Activated CD4-positive, alpha-beta memory T cell treated with anti-CD3 and anti-CD28 coated beads for 36 hours (primary cell): ENCODE measurements at places on chromosomes 5 and 9. TPM values are rescaled to one million over a fixed set of nuclear protein-coding genes. Genes with fewer than 3 reads are reported as not detected.

The ARHGAP26 gene
- total RNA-seq: 16.9 TPM

The DNM1 gene
- 1.1 TPM for total RNA-seq

The SH2D3C gene
- 35.3 TPM for total RNA-seq

The KCNV2 gene
- total RNA-seq: not detected

The HMCN2 gene
- not detected for total RNA-seq

The LVRN gene
- total RNA-seq: not detected

The HNRNPH1 gene
- total RNA-seq: 611 TPM

GRCh38 chr5:15834596-15835245 lies 334.7 kb downstream of the FBXL7 start:
- H3K4me1 ChIP-seq: no peaks in the 10 kb centered on the region
- DNase-seq: no peak
- no peak overlapping the region for H3K27ac ChIP-seq
- H3K27me3 ChIP-seq: no peaks in the 10 kb centered on the region
- no peaks in the 10 kb centered on the region for H3K36me3 ChIP-seq
- no peak overlapping the region for H3K4me3 ChIP-seq

DNA sequence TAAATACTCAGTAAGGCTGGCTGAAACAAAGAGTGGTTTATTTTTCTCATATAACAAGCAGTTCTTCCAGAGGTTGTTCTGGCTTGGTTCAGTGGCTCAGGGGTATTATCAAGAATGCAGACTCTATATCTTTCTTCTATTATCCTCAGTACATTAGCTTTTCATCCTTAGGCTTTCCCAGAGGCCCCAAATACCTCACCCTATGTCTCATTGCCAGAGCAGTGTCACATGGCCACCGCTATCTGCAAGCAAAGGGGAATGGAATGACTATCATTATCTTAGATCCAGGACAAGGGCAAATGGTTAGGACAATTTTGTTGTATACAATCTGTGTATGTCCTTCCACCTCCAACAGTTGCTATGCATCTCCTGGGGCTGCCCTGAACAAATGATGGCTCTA lies 69.0 kb upstream of the SNX2 start:
- no peak overlapping the region for H3K4me3 ChIP-seq
- H3K36me3 ChIP-seq: no peaks in the 10 kb centered on the region
- no peaks in the 10 kb centered on the region for H3K4me1 ChIP-seq
- DNase-seq: no peak
- H3K27me3 ChIP-seq: peaks cover 5% of the 10 kb centered on the region
- no peak overlapping the region for H3K27ac ChIP-seq

- peak; percentile 63 for DNase-seq
- H3K27me3 ChIP-seq: peaks cover 68% of the 10 kb centered on the region
- H3K27ac ChIP-seq: no peak overlapping the region
- H3K4me3 ChIP-seq: no peak overlapping the region
Measured at GRCh38 chr5:1666812-1667588, 132.6 kb downstream of the MRPL36 start.

GRCh38 chr9:114643001-114643400 lies 14.6 kb downstream of the TEX53 start:
- peaks cover 5% of the 10 kb centered on the region for H3K4me1 ChIP-seq
- H3K4me3 ChIP-seq: no peak overlapping the region
- no peaks in the 10 kb centered on the region for H3K27me3 ChIP-seq

- H3K4me3 ChIP-seq: no peak overlapping the region
- no peak for DNase-seq
- no peaks in the 10 kb centered on the region for H3K27me3 ChIP-seq
- no peaks in the 10 kb centered on the region for H3K36me3 ChIP-seq
- H3K27ac ChIP-seq: no peak overlapping the region
- H3K4me1 ChIP-seq: peaks cover 8% of the 10 kb centered on the region
Measured at GRCh38 chr9:84304166-84304565, 36.4 kb downstream of the SLC28A3 start.

DNA sequence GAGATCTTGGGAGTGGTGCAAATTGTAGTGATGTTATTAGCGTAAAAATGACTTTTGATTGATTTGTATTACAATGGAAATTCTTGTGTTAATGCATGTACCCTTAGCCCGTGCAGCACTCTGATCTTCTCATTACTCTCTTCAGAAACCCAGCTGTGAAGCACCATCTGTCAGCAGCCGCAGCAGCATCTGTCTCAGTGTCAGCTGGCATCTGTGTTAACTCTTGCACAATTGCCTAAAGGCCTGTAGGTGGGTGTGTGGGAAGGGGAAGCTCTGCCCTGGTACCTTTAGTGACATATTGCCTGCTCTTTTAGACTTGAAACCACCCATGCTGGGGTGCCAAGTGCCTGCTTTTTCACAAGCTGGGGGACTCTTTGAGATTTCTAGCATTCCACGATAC lies 101.3 kb downstream of the FBXL7 start:
- H3K4me1 ChIP-seq: no peaks in the 10 kb centered on the region
- H3K36me3 ChIP-seq: no peaks in the 10 kb centered on the region
- H3K4me3 ChIP-seq: no peak overlapping the region
- no peak for DNase-seq
- no peak overlapping the region for H3K27ac ChIP-seq

- no peaks in the 10 kb centered on the region for H3K27me3 ChIP-seq
- DNase-seq: no peak
- no peak overlapping the region for H3K4me3 ChIP-seq
Measured at GRCh38 chr5:8919096-8919495, 626.8 kb downstream of the SEMA5A start.

DNA sequence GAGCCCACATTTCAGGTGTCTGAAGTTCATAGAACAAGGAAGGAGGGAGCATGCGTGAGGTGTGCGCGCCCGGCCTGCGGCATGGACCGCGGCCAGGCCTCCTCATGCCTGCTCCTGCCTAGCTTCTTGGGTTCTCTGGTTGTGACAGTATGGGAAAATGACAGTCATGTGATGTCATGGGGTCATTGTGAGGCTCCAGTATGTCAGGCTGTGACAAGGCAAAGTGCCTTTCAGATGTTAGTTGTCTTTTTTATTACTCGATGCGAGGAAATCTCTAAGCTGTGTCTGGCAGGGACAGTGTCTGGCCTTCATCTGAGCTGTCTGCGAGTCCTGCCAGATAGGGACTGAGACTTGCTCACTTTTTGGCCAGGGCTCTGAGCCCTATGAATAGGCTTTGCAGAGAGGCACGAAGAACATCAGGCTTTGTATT lies 13.3 kb downstream of the UCK1 start:
- no peak overlapping the region for H3K4me3 ChIP-seq
- peaks cover 35% of the 10 kb centered on the region for H3K36me3 ChIP-seq
- H3K27me3 ChIP-seq: no peaks in the 10 kb centered on the region
- no peaks in the 10 kb centered on the region for H3K4me1 ChIP-seq
- no peak overlapping the region for H3K27ac ChIP-seq

DNA sequence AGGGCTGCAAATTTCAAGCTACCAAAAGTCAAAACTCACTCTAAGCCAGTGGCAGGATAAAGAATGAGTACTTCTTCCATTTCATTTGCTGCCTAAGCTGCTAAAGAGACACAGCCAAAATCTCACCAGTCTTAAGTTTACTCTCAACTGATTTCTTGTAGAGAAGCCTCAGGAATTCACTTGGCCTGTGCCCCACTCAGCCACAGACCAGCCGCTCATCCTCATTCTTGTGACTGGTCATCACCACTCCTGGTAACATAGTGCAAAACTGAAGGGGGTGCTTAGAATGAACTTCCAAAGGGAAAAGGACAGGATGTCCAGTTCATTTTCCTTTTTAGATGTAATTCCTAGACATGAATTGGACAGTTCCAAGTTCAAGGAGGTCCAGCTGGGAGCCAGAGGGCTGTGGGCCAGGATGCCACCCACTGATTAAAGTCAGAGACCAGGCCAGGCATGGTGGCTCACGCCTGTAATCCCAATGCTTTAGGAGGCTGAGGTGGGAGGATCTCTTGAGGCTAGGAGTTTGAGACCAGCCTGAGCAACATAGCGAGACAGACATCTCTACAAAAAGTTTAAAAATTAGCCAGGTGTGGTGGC lies 72.7 kb upstream of the RANBP3L start:
- peaks cover 4% of the 10 kb centered on the region for H3K27me3 ChIP-seq
- H3K36me3 ChIP-seq: no peaks in the 10 kb centered on the region
- no peaks in the 10 kb centered on the region for H3K4me1 ChIP-seq
- H3K4me3 ChIP-seq: no peak overlapping the region

- no peaks in the 10 kb centered on the region for H3K36me3 ChIP-seq
- DNase-seq: no peak
- H3K27me3 ChIP-seq: peaks cover 19% of the 10 kb centered on the region
- no peaks in the 10 kb centered on the region for H3K4me1 ChIP-seq
Measured at GRCh38 chr9:122206118-122207046, 22.4 kb downstream of the LHX6 start.
